ENCODE measurements at places on chromosomes 2 and 18.

GRCh38 chr18:27966881-27967280, 210.0 kb downstream of the CDH2 start:
- DNase-seq = peak; percentile 11

GRCh38 chr2:134306521-134306920, 52.6 kb downstream of the MGAT5 start:
- DNase-seq = no peak

DNA sequence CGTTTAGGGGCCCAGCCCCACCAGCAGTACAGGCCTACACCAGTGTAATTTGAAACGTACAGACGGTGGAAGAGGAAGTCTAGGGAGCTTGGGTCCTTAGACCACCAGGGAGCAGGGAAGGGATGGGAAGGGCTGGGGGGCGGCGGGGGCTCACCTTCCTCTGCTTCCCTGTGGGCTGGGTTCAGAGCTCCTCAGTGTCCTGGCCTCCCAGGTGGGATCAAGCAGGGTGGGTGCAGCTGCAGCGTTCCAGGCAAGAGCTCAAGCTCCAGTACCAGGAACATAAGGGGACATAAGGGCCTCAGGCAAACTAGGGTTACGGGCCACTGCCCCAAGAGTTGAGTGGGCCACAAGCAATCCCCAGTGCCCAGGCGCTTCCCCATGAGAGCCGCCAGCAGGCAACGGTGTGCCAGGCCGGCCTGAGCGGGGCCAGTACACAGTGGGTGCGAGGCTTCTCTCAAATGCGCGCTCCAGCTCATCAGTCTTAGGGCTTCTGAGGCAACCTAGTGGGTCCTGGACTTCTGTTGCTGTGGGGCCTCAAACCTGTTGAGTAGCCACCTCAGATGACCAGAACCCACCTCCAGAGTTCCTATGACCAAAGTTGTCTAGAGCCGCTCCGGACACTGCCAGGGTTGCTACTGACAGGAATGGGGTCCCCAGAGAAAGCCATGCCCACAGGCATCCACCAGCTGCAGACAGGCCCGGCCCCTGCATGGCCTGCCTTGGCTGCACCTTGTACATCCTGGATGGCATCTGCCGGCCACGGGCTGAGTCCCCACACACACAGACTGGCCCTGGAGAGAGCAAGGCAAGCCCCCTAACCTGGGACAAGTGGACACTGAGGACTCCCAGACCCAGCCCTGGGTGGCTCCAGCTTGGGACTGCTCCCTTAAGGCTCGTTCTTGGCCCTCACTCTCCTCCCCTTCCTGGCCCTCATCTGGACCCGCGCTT, 5.2 kb downstream of the ANKRD23 start:
- DNase-seq = no peak

- no peak for DNase-seq
These were observed 57.9 kb downstream of the LIPG start for GRCh38 chr18:49619801-49620200.

GRCh38 chr2:65292461-65293011, 64.9 kb downstream of the ACTR2 start:
- no peak for DNase-seq

GRCh38 chr2:61898810-61899209, 6.7 kb upstream of the COMMD1 start:
- DNase-seq = no peak

DNA sequence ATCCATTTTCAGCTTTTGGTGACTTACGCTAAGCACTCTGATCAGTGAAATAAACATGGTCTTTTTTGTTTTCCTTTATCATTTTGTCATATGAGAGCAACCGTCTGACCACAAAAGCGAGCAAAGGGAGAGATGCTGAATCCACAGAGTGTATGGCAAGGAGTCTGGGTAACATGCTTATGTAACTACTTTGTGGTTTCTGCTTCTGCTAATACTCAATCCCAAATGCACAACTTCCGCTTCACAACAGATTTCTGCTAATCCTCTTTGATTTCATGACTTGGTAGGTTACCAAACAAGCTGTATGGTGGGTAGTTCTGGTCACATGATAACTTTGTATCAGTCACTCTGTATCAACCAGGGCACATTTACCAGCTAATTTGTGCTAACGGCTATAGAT, 908.4 kb upstream of the CRIM1 start:
- no peak for DNase-seq

DNA sequence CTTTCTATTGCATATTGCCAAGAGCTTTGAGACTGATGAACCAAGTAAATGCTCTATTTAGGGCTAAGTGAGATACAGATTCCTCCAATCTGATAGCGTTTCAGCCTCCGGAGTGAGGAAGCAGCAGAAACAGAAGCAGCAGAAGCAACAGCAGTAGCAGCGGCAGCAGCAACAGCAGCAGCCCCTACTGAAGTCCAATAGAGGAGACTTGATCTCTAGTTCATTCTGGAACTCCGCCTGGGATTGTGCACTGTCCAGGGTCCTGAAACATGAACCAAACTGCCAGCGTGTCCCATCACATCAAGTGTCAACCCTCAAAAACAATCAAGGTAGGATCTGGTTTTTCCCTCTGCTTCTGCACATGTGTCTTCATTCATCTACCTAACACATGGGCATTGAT, at the start of gene DPP10:
DPP10 (plus strand) TSS at position 132 of the 400 bp plus-strand sequence.
- peak; percentile 35 for DNase-seq
